T-helper 2 cell (primary cell): ENCODE measurements at places on chromosomes 5 and 9.

DNA sequence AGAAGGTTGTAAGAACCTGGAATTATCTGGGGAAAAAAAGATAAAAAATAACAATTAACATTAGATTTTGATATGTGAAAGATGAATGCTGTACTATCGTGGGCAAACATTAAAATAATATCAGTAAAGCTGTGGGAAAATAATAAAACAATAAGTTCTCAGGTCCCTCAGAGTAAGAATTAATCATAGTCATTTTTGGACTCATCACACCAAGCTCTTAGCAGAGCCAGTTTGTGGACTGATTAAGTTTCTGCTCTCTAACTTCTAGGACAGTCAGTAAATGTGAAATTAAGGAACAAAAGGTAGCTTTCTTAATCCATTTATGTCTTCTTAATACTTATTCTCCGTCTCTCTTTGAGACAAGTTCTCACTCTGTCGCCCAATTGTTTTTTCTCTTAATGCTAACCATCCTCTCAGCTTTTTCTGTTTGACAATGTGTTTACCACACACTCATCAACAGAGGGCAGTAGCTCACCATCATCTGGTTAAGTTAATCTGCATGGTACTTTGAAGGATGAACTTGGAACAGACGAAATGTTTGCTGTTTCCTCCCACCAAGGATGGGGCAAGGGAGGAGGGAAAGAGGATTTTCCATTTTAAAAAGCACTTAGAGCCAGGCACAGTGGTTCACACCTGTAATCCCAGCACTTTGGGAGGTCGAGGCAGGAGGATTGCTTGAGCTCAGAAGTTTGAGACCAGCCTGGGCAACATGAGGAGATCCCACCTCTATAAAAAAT, 5.3 kb upstream of the ACO1 start:
- DNase-seq, result peak; percentile 78

DNA sequence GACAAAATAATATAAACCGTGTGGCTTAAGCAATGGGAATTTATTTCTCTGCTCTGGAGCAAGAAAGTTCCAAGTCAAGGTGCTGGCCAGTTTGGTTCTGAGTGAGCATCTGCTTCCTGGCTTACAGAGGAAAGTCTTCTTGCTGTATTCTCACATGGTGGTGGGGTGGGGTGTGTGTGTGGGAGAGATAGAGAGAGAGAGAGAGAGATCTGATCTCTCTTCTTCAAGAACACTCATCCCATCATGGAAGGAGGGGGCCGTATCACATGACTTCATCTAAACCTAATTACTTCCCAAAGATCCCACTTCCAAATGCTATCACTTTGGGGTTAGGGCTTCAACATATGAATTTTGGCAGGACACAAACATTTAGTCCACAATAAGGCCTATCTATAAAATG, 91.2 kb downstream of the PRR16 start:
- no peak for DNase-seq

DNA sequence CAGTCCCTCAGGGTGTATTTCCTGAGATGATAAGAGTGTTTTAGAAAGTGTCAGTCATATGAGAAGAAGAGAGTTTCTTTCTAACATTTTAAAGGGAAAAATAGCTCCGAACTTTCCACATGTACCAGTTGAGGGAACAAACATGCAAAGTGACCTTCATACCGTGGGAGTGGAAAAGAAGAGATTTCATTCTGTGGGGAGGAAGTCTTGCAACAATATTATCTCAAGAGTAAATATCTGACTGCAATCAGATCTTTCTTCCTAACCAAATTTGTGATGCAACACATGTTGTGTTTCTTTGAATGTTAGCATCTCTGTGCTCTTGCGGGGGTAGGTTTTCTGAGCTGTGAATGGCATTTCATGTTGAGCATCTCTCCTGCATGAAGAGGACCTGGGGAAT, 30.6 kb downstream of the ANKRD55 start:
- peak; percentile 62 for DNase-seq

GRCh38 chr9:93660352-93661046, 84.1 kb downstream of the PHF2 start:
- DNase-seq, result no peak

GRCh38 chr5:154373729-154374179, 72.0 kb upstream of the SAP30L start:
- DNase-seq, result no peak

DNA sequence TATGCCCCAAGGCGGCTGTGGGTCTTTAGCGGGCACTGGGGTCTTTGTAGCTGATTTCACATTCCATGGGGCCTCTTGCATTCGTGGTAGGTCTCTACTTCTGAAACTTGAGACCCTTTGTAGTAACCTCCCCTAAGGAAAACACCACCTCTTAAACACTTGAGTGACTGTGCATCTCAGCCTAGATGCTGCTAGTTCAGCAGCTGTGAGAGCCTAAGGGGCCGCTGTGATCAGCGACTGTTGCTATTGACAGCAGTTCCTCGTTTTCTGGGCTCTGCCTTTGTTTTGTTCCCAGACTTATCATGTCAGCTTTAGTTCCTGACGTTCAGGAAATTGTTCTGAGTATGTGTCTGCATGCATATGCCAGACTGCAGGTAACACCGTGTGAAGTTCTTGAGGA, 171.2 kb downstream of the HSPA4 start:
- no peak for DNase-seq

- no peak for DNase-seq
Measured at GRCh38 chr9:106929471-106930177, 66.7 kb downstream of the ZNF462 start.

DNA sequence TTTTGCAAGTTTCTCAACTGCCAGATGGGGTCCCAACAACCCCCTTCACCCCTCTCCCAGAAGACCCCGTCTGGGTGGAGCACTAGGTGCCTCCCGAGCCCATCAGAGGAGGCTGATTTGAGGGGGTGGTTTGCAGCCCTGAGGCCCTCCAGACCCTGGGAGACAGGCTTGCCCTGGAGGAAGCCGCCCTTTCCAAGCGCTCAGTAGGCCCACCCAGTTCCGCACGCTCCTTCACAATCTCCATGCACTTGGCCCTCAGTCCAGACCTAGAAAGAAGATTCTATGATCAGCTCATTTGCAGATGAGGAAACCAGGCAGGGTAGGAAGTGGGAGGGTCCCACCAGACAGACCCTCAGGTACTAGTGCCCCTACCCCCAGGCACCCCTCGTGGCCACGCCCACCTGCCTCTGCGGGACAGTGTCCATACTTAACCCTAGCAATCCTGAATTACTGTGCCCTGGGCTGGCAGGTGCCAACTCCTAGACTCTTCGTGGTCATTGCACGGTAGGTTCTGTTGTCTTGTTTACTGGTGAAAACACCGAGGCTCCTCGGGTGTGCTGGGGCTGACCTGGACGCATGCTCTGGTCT, 22.3 kb downstream of the OR2V1 start:
- DNase-seq, result no peak

DNA sequence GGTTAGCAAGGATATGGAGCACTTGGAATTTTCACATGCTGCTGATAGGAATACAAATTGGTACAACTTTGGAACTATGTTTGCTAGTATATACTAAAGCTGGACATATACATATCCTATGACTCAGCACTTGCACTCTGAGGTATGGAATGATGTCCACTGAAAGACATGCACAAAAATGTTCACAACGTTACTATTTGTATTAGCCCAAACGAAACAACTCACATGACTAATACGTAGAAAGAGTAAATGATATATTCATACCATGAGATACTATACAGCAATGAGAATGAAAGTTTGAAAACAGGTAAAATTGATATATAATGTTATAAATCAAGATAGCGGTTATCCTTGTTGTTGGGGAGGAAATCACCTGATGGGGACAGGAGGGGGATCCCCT, 45.5 kb upstream of the CDC42SE2 start:
- DNase-seq, result peak; percentile 41

GRCh38 chr5:66209350-66209749, 65.2 kb downstream of the SREK1 start:
- no peak for DNase-seq

DNA sequence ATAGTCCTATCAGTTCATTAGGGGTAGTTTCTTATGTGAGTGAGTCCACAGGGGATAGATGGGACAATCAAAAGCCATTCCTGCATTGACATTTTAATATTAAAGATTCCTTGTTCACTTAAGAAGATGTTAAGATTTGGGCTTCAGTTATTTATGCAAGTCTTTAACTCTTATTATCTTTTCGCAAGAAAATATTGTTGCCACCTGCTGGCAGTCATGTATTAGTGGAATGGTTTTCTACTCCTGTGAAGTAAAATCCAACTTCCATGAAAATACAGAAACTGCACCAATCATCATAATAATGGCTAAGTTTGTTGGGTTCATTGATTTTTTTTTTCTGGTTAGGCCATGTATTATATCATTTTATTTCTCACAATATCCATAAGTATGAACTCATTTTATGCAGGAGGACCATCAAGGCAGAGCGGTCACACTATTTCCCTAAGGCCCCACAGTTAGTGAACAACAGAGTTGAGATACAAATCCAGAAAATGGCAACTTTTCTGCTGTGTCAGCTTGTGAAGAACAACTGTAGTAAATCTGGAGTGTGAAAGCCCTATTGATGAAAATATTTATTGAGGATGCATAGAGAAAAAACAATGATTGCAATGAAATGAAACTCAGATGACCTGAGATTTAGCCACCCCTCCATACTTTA, 88.5 kb upstream of the TXNDC8 start:
- DNase-seq, result no peak

- no peak for DNase-seq
Measured at GRCh38 chr9:119164716-119165115, 204.5 kb downstream of the BRINP1 start.

- DNase-seq, result no peak
Measured at GRCh38 chr9:5425006-5425628, 12.6 kb downstream of the PLGRKT start.

DNA sequence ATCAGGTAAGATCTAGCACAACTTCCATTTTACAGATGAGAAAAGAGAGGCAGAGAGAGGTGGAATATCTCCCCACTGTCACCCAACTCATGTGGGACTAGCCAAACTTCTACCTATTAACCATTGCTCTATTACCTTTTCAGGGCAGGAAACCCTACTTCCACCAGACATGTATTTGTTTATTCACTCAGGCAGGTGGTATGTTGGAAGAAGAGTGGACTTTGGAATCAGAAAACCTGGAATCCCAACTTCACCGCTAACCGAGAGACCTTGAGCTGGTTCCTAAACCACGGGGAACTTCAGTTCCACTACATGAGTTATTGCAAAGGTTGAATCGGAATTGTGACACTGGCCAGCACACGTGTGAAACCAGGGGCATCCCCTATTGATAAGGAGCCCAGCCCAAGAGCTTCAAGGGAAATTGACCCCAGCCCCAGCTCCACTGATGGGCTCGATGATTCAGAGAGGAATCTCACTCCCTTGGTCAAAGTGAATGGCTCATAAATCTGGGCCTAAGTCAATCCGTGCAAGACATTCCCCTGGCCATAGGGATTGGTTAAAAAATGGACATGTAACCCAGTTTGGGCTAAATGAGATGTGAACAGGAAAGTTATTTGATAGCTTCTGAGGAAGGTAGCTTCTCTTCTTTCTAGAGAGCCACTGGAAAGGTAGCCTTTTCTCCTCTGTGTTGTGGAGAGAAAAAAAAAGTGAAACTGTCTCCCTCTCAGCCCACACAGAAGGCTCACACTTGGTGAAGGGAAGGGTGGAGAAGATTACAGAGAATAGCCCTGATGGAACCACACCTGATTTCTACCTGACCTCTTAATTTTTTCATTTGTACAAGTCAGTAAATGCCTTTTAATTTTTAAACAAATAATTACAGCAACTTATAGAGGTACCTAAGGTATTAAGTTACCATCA, 5.5 kb upstream of the GLIS3 start:
- no peak for DNase-seq

DNA sequence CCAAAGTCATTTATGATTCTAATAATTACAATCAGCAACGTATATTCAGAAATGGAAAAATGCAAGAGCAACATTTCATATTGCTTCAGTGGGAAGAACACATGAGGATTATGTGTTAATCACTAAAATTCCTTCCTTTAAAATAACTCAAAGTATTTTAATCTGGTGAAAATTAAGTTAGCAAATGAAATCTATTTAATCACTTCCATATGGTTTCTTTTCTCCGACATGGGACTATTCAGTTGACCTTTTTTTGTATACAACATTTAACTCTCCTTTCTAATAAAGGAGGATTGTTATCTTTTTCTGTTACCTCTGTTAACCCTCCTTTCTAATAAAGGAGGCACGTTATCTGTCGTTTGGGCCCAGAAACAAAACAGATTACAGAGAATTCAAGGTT, 59.9 kb downstream of the HOMER1 start:
- DNase-seq, result no peak

DNA sequence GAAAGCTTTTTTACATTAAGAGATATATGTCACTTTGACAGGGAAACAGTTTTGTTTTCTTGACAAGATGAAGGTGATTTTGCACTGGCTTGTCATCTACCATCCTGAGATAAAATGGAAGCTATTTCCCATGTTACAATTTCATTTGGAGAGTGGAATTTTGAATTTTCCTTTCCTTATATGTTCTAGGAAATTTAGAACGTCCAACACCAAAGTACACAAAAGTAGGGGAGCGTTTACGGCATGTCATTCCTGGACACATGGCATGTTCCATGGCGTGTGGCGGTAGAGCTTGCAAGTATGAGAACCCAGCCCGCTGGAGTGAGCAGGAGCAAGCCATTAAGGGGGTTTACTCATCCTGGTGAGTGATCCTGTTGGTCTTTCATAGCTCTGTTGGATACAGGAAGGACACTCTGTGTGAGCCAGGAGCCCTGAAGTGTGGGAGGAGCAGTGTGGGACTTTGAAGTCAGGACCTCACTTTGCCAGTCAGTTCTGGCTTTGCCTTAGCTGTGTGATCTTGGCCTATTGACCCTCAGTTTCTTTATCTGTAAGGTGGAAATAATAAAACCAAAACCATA, 887 bp downstream of the PTPDC1 start:
- DNase-seq, result no peak

DNA sequence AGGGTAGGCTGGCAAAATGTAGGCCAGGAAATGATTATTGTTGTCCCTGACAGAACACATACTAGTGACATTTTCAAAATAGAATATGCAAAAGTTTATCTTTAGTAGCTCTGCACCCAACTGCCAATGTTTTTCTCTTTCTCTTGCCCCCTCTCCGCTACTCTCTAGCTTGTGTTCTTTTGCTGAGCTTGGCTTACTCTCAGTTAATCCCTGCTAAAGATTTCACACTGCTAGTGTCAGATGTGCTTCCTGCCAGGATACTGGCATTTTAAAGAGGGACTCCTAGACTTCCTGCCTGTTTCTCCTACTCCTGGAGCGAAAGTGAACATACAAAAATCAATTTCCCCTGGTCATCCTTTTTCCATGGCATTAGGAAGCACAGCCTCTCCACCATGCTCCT, 260.5 kb downstream of the ARRDC3 start:
- DNase-seq, result no peak

GRCh38 chr5:103463261-103463660, 99.3 kb downstream of the NUDT12 start:
- no peak for DNase-seq

GRCh38 chr5:80125962-80126480, 90.9 kb downstream of the THBS4 start:
- DNase-seq, result no peak

DNA sequence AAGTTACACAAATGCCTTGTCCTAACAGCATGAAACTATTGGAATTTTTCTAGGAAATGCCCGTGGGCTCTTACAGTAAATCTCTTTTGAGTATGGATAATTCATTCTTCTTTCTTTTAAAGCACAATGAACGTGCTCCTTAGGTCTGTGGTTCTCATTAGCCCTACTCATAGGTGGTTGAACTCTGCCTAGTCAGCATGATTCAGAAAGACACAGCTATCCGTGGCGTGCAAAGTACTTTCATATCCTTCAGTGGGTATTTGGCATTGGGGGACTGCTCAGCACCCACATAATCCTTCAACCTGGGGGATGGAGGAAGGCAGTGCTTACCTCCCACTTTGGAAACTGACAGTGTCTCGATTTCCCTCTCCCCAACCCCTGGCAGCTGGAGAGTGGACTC, 462.0 kb upstream of the CLINT1 start:
- no peak for DNase-seq

- DNase-seq, result no peak
Measured at GRCh38 chr5:160250226-160250625, 20.9 kb downstream of the FABP6 start.
